Fibroblast of upper back skin (primary cell): ENCODE measurements at places on chromosomes 13 and 19.

GRCh38 chr13:48542138-48542537 is 9.3 kb upstream of the RCBTB2 start:
- no peak for DNase-seq

DNA sequence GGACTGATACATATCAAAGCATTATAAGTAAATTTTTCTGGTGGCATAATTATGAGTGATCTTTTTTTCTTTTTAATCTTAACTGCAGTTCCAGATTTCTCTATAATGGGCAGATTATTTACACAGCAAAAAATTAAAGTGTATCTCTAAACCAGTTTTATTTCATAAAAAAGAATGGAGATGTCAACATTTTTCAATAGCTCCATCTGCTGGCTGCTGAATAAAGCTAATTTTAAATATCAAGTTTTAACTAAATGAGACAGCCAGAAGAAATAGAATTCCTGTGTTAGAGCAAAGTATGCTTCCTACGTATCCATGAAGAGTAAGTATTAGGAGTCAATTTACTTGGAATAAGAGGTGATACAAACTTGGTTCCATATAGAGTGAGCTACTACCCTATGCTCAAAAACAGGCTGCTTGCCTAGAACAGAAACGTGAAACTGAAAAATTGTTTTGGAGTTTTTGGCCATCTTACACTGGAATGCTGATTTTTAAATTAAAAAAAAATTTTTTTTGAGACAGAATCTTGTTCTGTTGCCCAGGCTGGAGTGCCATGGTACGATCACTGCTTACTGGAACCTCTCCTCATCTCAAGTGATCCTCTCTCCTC is 5.0 kb upstream of the PDS5B start:
- peak; percentile 32 for DNase-seq

- peak; percentile 45 for DNase-seq
Measured at GRCh38 chr19:17114414-17114831, 38.8 kb downstream of the MYO9B start.

- DNase-seq = no peak
Measured at GRCh38 chr19:7795555-7796161, 32.6 kb downstream of the CLEC4M start.

DNA sequence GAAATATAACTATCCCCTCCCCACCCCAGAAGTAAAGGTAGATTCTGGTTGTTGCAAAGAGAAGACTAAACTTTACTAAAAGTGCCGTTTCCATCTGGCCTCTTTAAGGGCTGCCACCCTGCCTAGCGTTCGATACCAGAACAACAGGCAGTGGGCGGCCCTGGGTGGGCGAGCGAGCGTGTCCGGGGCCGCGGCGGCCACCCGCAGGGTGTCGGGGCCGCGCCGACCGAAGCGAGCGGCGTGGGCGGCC is 2.6 kb downstream of the FGF9 start:
- no peak for DNase-seq

DNA sequence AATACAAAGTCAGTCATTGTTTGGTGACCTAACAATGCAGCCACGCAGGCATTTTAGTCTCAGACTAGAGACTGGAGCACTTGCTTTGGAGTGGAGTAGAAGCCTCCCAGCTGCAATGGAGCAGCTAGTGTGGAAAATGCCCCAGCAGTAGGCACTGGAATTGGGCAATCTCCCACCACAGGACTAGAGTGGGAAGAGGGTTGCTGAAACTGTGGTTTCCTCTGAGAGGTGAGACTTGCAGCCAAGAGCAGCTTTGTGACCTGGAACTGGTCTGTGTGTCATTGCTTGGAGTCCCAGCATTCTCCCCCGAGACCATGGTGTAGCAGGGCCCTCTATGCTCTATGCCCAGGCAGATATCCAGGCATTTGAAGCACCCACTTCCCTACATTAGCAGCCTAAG is 556.3 kb downstream of the UQCRFS1 start:
- no peak for DNase-seq

- no peak for DNase-seq
Measured at GRCh38 chr19:12606796-12607195, 3.8 kb downstream of the ZNF490 start.

DNA sequence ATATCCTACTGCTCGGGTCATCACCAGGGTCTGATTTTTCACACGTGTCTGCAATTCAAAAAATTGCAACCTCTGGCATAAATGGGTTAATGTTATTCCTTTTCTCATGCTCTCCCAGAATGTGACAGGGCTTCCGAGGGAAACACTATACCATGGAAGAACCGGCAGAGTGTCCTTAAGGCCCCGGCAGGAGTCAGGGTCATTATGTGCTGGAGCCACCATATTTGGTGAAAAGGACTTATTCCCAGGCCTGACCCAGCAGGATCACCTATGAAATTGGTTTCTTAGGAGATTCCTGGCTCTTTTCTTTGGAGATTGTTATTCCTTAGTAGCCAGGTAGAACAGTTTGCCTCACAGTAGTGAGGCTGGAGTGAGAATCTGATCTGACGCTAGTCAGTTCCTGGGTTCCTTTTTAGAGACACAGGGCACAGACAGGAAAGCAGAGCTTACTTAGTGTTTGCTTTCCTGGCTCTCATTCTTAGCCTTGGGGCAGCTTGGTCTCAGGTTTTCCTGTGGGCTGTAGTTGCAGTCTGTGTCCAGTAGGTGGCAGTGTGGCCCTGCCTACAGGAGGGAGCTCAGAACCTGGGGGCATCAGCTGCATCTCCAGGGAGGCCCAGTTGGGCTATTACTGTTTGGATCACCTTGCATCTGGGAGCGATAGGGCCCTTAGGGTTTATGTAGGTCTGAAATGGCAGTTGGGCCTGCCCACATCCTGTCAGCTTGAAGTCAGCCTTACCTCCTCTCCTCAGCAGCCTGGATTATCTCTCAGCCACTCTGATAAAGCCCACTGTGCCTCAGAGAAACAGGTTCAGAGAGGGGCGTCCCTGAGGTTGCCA is 12.4 kb downstream of the SNRNP70 start:
- DNase-seq = peak; percentile 68

- DNase-seq = peak; percentile 73
Measured at GRCh38 chr19:511101-511851, 4.0 kb downstream of the TPGS1 start.

DNA sequence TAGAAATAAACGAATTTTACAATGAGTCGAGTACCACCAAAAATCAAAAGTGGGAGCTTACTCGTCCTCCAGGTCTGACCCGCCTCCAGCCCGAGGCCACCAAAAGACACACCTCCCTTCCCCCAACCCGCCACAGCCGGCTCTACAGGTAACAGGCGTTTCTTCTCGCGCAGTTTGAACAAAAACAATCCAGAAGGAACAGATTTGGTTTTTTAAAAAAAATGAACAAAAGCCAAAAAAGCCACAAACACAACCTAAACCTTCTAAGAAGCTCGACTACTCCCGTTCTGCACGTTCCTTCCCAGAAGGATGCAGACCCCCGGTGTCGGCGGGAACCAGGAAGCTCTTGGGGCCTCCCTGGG is 671 bp downstream of the ZDHHC20 start:
- peak; percentile 2 for DNase-seq

DNA sequence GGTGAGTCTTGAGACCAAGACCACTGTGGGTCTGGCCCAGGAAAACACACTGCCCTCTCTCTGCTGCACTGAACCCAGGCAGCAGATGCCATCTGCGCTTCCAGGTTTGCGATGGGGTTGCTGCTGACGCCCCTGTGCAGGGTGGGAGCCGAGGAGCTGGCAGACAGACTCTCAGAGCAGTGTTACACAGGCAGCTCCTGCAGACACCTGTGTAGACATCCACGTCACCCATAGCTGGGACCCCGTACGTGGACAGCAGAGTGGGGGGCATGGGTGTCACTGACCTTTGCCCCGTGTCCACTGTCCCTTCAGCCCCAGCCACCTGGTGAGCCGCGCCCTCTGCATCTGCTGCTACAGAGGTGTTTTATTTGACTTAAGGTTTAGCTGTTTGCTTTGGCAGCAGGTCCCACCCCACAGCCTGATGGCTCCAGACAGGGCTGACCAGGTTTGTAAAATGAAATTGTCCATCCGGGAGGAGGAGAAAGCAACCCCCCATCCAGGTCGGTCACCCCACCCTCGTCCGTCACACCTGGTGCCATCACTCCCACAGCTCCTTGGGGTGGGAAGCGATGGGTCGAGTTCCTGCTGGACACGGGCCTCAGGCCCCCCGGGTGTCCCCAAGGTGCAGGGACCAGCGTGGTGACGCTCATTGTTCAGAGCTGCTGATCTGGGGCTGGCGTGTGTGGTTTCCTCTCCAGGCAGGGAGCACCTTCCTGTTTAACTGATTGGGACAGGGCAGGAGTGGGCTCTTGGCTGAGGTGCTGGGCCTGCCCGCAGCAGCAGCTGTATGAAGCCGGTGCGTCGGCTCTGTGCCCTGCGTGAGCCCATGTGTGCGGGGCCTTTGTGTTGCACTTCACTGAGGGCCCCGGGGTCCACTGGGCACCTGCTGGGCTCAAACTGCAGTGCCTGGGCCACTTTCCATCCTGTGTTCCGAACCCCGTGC is 28.4 kb downstream of the MCF2L start:
- no peak for DNase-seq

- no peak for DNase-seq
Measured at GRCh38 chr13:74003374-74003773, 130.8 kb downstream of the KLF12 start.

DNA sequence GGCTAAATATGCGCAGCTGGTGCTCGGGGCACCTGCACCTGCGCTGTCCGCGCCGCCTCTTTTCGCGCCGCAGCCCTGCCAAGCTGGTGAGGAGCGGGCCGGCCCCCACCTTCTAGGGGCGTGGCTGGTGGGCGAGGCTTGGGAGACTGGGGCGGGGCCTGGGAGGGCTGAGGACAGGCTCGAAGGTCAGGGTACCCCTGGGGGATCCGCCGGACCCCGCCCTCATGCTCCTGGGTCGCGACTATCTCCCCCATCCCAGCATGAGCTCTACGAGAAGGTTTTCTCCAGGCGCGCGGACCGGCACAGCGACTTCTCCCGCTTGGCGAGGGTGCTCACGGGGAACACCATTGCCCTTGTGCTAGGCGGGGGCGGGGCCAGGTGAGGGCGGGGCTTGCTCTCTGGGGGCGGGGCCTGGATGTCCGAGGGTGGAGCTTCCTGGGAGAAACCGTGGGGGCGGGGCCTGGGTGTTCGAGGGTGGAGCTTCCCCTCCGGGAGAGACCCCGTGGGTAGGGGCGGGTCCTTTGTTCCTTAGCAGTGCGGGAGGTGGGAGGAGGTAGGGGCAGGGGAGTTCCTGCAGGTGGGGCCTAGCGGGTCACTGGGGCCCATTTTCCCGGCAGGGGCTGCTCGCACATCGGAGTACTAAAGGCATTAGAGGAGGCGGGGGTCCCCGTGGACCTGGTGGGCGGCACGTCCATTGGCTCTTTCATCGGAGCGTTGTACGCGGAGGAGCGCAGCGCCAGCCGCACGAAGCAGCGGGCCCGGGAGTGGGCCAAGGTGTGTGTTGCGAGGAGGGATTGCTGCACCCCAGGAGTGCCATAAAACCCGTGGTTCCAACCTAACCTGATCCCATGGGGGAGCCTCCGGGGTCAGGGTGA is 19.7 kb downstream of the PNPLA6 start:
- DNase-seq = no peak

- DNase-seq = no peak
Measured at GRCh38 chr13:63700350-63700749, 2284.7 kb upstream of the PCDH20 start.

DNA sequence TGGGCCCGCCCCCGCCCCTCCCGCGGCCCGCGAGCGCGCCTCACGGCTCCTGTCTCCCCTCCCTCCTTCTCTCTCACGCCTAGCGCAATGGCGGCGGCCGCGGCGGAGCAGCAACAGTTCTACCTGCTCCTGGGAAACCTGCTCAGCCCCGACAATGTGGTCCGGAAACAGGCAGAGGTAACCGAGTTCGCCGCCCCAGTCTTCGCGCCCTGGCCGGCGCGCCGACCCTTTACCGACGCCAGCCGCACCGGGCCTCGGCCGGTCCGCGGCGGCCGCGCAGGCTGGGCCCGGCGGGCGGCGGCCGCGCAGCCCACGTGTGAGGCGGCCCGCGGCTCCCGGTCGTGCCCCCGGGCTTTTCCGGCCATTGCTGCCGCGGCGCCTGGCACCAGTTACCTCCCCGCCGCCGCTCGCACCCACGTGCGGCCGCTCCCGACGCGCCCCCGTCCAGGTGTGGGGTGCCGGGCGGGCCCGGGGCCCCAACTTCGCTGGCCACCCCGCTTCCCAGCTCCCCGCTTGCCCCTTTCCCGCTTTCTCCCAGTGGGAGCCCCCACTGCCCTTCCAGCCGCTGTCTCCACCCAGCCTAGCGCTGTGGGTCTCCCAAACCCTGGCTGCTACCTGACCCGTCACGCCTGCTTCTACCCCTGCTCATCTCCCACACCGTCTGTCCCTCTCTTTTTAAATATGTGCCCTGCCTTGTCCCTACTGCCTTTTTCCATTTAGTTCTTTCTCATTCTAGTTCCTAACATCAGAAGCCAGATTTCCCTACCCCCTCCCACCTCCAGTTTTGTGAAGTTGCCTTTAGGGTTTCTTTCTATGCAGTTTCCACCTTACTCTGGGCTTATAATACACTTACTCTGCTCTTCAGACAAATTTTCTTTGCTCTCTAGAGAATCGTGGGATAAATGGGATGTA is 23.4 kb downstream of the IPO5 start:
- no peak for DNase-seq

GRCh38 chr13:21074546-21074945 is 13.2 kb upstream of the LATS2 start:
- DNase-seq = peak; percentile 39

- DNase-seq = peak; percentile 91
Measured at GRCh38 chr13:99310382-99311031, 3.3 kb upstream of the GPR183 start.

DNA sequence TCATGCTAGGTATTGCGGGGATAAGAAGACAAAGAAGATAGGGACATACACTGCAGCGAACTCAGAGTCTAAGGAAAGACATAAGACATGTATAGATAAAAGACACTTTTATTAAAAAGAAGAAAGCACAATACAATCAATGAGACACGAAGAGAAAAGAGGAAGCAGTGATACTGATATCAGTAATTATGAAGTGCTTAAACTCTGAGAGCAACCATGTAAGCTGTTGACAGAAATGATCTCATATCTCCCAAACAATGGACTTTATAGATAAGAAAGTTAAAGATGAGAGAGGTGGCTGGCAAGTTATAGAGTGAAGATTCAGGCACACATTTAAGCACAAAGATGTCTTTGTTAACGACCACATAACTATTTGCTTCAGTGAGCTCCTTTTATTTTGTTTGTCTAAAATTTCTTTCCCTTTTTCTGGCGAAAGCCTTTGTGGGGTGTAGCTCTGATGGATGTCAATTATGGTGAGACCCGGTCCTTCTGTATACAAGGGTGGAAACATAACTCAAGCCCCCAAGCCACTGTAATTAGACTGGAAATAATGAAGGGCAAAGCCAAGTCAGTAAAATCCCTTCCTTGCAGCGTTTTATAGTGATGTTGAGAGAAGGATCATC is 818.0 kb upstream of the SLC10A2 start:
- DNase-seq = no peak

- DNase-seq = no peak
Measured at GRCh38 chr19:4059453-4059871, 7.2 kb downstream of the ZBTB7A start.

GRCh38 chr19:34961775-34962686 is 2.0 kb downstream of the ZNF792 start:
- peak; percentile 18 for DNase-seq
